Stimulated activated CD8-positive, alpha-beta memory T cell treated with anti-CD3 and anti-CD28 coated beads, Interleukin-2, amount 100 ng/mL, for 48 hours (primary cell): ENCODE measurements at places on chromosomes 11 and 22.

GRCh38 chr11:125263268-125263790, 98.8 kb downstream of the PKNOX2 start:
- no peak for DNase-seq

- no peak for DNase-seq
Observed at GRCh38 chr11:61688365-61689163, 8.4 kb downstream of the DAGLA start.

GRCh38 chr11:64619196-64619595, 28.2 kb downstream of the SLC22A12 start:
- no peak for DNase-seq

DNA sequence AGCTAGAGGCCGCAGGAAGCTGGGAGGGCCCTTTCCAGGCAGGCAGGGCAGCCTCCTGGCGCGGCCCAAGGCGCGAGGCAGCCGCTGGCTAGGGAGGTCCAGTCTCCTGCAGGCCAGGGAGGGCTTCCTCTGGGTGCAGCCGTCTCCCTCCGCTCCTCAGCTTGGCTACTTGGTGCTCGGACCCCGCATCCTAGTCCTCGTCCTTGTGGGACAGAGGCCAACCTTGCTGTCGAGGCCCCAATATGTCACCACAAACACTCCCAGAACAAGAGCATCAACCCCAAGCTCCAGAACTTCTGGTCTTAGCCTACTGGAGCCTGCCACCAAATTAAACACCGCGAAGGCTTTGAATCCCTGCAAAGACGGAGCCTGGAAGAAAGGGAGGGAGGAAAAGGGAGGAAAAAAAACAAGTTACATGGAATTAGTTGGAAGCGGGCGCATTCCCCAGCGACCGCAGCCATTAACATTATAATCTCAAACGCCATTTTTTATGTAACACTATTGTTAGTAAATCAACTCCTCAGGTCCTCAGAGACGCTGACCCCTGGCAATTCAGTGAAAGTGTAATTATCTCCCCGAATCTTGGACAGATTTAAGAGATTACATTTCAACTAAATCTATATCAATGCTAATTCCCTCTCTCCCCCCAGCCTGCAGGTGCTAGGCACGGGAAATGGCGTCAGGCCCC, 12.7 kb upstream of the PAX6 start:
- DNase-seq: no peak
